Activated T-cell treated with anti-CD3 and anti-CD28 coated beads, Interleukin-2, amount 50 U/mL, for 72 hours (primary cell): ENCODE measurements at places on chromosomes 5 and 9.
A peak's percentile ranks its signal among the peaks of the same experiment; 100 is the strongest.

DNA sequence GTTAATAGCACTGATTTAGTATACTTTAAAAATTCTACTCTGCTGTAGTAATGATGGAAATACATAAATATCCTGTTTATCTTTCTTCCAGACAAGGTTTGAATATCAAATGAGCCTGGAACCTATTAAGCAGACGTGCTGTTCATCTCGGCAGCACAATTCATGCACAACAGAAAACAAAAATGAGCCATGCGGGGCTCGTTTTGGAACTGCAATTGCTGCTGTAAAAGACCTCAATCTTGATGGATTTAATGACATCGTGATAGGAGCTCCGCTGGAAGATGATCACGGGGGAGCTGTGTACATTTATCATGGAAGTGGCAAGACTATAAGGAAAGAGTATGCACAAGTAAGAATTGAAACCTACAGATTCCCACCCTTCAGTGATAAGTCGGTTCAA lies 79.1 kb upstream of the ITGA2 start:
- DNase-seq = no peak

DNA sequence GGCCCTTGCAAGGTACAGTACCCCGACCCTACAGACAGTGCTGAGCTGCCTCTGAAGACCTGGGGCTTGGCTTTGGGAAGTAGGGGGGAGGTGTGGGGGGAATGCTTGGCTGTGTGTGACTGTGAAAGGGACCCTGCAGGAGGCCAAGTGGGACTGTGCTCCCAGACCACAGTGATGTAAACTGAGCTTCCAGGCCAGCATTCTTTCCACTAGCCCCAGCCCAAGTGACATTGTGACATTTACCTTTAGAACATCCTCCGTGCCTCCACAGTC lies 31.2 kb downstream of the HMCN2 start:
- no peak for DNase-seq

GRCh38 chr5:91722736-91723467 lies 339.8 kb upstream of the ARRDC3 start:
- DNase-seq = no peak

DNA sequence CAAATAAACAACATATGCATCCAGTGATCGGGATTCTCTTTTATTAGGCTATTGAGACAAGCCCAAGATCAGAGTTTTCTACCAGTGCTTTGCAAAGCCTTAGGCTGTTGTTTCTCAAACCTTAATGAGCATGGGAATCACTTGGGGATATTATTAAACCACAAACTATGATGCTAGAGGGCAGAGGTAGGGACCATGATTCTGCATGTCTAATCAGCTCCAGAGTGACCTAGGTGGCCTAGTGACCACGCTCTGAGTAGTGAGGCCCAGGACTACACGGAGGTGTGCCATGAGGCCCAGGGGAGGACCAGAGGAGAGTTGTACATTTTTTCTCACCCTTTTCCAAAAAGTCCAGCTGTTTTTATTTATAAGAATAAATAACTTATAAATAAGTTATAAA lies 298.5 kb upstream of the TLE4 start:
- DNase-seq = no peak

DNA sequence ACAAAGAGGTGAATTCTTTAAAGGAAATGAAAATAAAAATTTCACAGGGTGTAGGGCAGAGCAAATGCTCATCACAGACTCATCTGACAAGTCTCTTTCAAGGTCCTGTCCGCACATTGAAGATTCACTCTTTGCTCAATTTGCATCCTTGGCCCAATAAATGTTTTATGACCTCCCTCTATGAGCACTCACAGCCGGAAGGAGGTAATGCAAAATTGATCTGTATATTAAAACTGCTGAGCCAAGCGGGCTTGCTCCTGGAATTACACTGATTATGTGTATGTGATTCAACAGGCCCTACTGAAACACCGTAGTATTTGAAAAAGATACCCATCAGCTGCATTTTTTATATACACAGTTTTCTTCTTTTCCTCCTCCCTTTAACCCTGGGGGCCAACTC lies 246.8 kb downstream of the IZUMO3 start:
- no peak for DNase-seq

- DNase-seq = no peak
These were observed 26.9 kb downstream of the CNOT6 start for GRCh38 chr5:180521101-180521500.

GRCh38 chr5:180820788-180821321 lies 18.2 kb upstream of the MGAT1 start:
- no peak for DNase-seq

- DNase-seq = no peak
These were observed 125.0 kb upstream of the TLE4 start for GRCh38 chr9:79446523-79447307.

- DNase-seq = peak; percentile 42
These were observed 90.9 kb downstream of the THBS4 start for GRCh38 chr5:80125962-80126480.

DNA sequence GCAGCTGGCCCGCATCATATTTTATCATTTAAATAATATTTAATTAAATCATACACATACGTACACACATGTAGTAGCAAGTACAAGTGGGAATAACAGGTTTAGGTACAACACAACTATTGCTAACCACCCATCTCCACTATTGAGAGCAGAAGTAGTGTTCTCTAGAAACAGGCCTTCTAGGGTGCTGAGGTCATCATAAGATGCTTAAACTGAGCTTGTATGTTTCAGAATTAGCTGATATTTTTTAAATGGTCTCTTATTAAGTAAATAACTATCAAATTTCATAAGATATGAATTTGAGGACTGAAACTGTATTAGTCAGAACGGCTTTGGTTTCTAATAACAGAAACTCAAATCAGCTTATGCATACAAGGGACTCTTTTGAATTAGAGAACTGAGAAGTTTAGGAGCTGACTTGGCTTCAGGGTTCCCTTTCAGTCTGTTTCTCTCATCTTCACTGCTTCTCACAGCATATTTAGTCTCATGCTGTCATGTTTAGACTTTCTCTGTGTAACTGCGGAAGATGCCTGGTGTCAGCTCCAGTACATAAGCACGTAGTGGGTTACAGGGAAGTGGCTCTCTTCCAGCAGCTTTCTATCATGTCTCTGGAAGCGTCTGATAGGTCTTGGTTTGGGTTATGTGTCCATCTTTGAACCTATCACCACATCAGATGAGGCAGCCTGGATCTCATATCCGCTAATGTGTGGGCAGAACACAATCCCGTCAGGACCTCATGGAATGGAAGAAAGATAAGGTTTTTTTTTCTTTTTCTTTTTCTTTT lies 25.0 kb upstream of the OCLN start:
- DNase-seq = no peak

GRCh38 chr5:143638654-143639053 lies 173.3 kb upstream of the HMHB1 start:
- DNase-seq = no peak

DNA sequence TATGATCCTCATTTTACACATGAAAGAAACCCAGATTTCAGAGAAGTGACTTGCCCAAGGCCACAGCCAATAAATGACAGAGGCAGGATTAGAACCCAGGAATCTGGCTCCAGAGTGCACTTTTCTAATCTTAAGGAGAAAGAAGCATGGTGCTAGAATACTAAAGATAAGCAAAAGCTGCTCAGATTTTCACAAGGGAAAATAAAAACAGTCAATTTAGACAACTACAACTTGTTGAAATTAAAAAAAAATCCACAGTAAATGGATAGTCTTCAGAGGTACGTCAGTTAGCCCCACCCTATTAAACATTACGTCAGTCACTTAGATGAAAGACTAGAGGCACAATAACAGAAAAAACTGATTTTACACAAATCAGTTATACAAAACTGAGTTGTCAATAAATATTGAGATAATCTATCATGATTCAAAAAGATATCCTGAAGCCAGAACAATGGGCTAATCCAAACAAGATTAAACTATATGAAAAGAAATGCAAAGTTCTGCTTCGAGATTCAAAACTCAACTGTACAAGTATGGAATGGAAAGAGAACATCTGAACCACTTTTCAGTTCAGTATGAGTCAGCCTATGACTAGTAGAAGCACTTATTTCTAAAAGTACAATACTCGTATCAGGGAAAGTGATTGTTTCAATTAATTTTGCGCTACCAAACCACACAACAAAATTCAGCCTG lies 9.3 kb downstream of the TMEM245 start:
- DNase-seq = no peak
